Skin of body (tissue), 3 donors: ENCODE measurements at places on chromosomes 16 and 17.

GRCh38 chr17:51904379-51904778 is 254.1 kb downstream of the CA10 start:
- DNase-seq, result no peak

DNA sequence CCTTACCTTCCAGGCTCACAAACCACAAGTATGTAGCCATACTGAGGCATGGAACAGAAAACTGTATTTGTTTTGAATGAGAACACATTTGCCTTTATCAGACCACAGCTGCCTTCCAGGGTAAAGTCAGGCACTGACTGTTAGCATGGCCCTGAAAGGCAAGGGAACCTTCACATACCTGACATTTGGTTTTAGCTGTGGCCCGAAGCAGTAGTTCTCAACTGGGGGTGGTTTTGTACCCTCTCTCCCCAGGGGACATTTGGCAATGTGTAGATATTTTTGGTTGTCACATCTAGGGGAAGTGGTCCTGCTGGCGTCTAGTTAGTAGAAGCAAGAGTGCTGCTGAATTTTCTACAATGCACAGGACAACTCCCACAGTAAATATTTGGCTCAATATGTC is 9.2 kb downstream of the HERPUD1 start:
- no peak for DNase-seq

DNA sequence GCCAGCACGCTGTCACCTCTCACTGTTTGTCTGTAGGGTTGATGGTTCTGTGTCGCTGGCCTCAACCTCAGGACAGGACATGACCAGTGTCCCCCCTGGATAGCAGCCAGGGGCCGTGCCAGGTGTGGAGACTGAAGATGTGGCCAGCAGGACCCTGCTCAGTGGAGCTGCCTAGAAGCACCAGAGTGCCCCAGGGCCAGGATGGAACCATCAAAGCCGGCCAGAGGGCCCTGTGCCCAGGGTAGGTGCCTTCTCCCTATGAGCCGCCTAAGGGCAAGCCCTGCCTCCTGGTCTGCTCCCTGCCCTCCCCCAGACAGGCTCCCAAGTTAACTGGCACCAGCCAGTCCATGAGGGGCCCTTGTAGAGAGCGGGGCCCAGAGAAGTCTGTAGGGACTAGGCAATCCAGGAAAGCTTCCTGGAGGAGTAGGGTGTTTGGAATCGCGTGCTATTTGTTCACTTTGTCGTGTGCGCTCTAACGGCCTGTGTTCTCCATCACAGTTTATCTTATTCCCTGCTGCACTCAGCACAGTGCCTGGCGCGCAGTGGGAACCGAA is 546 bp upstream of the NDUFB10 start:
- no peak for DNase-seq

GRCh38 chr17:75809631-75810111 is 25.1 kb downstream of the UNK start:
- DNase-seq, result no peak

GRCh38 chr17:71757156-71757555 is 363.7 kb upstream of the SOX9 start:
- no peak for DNase-seq

DNA sequence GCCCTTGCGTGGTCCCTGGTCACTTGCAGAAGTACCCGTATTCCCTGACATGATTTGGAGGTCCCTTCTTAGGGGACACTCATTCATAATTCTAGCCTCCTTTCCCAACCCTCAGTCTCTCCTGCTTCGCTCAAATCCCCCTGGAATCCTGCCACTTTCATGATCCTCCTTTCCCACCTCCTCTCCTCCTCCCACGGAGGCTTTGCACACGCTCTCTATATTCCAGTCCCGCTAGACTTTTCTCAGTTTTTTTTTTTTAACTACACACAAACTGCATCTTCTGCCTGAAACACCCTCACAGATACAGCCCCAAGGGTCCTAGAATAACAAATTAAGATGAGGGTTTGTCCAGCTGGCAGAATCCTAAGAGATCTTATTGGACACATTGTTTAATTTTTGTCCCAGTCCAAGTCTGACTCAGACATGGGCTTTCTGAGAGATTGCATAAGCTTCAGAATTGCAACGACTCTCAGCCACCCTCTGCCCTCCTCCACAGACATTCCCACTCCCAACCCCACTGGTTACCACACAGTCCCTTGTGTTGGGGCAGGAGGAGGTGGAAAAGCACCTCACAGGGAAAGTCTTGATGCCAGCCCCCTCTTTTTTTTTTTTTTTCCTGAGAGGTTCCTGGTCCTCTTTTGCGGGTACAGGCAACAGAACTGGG is 739.5 kb upstream of the EEF2KMT start:
- no peak for DNase-seq

GRCh38 chr17:63911657-63912100 is 621 bp upstream of the CSHL1 start:
- DNase-seq, result no peak

GRCh38 chr16:67783353-67783725 is 23.0 kb downstream of the RANBP10 start:
- no peak for DNase-seq

DNA sequence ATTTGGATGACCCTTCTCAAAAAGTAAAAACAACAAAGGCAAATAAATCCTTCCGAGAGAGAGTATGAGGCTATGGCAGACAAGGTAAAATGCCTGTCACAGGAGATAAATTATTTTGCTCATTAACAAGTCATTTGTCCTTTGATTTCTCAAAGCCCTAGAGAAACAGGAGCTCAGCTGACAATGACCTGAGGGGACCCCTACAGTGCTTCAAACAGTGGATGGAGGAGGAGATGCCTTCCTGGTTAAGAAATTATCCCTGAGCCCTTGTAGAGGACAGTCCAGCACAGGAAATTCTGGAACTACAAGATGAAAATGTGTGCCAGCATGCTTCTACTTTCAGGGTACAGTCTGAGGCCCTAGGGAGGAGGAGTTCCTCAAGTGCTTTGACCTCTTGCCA is 24.0 kb upstream of the RHBDL3 start:
- DNase-seq, result no peak

GRCh38 chr16:14668556-14669223 is 25.4 kb downstream of the PLA2G10 start:
- no peak for DNase-seq

- DNase-seq, result no peak
Measured at GRCh38 chr17:78675836-78676235, 98.6 kb upstream of the DNAH17 start.

DNA sequence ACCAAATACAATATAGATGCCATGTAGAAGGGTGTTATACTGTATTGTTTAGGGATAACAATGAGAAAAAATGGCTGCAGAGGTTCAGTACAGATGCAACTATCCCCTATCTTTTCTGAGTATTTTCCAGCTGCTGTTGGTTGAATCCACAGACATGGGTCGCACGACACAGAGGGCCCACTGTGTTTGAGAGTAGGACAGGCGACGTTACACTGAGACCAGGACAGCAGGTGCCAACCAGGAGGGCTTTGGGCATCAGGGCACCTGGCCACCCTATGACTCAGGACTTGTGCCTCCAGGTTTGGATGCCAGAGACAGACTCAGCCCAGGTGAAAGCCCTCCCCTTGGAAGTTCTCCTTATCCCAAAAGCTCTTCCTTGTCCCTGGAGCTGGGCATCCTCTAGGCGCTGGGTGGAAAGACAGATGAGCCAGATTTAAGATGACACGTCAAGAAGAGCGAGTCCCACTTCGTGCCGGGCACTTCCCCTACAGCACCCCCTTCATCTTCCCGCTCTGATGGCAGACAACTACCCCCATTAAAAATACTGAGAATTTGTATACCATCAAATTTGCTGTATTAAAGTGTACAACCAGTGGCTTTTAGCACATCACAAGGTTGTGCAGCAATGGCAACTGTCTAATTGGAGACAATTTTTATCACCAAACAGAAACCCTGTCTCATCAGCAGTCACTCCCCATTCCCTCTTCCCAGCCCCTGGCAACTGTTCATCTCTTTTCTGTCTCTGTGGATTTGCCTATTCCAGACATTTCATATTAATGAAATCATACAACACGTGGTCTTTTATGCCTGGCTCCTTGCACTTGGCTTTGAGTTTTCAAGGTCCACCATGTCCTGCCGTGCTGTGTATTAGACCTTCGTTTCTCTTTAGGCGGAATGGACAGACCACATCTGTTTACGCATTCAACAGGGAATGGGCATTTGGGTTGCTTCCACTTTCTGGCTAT is 30.6 kb downstream of the TNFRSF13B start:
- DNase-seq, result peak; percentile 37

GRCh38 chr17:75808905-75809621 is 24.5 kb downstream of the UNK start:
- no peak for DNase-seq

DNA sequence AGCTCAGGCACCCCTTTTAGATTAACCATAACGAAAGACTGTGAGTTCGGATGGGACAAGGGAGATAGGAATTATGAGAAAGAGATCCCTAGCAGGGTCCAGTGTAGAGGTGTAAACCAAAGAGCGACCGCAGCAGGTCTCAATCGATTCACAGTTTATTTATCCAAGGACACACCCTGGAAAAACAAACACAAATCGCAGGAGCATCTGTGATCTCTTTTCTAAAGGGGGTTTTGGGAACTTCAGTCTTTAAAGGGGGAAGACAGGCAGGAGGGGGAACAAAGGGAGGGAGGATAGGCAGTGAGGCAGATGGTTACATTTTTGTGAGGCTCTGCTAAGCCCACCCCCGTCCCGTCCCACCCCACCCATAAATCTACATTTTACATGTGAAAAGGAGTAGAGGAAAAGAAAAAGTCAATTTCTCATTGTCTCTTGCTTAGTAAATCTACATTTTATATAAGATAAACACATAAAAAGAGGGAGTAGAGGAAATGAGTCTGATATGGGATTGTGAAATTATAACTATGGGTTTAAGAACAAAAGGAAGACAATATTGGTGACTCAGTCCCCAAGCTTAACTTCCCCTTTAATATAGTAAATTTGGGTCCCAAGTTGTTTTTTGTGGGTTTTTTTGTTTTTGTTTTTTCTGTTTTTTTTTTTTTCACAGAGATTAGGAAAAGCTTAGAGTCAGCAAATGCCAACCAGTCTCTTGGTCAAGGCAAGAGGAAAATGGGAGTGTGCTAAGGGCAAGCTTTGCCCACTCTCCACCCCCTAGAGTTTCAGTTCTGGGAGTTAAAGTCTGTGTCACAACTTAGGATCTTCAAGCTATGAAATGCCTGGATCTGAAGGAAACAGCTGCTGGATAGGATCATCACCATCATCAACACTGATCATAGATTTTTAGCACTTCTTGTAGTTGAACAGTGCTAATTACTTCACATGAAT is 160.9 kb upstream of the CDH5 start:
- no peak for DNase-seq

- no peak for DNase-seq
Measured at GRCh38 chr17:52157603-52158449, 688 bp downstream of the CA10 start.

- no peak for DNase-seq
Measured at GRCh38 chr17:58329035-58329809, 627 bp upstream of the TSPOAP1 start.

GRCh38 chr17:48601539-48602425 is 3.0 kb downstream of the HOXB6 start:
- no peak for DNase-seq

- DNase-seq, result no peak
Measured at GRCh38 chr16:68083861-68084503, 1.2 kb upstream of the NFATC3 start.

DNA sequence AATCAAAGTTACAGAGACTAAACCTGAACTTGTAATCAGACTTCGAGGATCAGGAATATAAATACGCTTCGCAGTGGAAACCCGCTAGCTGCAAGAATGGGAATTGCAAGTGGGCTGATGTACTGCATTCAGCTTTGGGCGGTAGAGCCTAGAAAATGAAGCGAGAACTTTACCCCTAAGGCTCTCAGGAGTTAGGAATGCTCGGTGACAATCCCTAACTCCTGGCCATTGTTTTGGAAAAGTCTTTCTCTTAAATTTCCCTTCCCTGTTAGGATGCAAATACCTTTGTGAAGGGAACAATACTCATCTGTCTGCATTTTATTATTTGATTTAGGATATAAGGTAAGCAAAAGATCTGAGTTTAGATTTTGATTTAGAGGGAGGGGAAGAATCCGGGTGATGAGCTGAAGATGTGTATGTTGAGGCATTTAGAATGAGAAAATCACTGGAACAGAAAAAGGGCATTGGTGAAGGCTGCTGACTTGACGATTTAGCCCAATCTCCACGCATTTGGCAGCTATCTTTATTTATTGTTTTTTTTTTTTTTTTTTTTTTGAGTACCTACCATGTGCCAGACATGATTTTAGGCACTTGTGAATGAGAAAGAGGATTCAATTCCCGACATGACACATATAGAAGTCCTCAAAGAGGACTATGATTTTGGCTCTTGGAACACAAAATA is 2.2 kb upstream of the TOX3 start:
- DNase-seq, result no peak

DNA sequence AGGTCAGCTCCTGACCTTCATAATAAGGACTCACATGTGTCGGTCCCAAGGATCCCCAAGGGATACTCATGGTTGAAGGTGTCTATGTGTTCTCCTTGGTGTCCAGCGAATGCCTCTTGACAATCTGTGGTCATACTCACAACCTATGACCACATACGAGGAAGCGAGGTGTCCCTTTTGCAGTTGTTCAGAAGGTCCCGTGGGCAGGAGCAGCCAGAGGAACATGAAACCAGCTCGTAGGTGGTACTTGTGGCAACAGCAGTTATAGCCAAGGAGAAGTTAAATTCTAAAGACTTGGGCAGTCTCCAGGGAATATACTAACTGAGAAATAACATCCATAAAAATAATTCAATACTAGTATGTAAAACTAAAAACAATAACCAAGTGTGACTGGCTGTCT is 685.3 kb downstream of the WWOX start:
- DNase-seq, result no peak

DNA sequence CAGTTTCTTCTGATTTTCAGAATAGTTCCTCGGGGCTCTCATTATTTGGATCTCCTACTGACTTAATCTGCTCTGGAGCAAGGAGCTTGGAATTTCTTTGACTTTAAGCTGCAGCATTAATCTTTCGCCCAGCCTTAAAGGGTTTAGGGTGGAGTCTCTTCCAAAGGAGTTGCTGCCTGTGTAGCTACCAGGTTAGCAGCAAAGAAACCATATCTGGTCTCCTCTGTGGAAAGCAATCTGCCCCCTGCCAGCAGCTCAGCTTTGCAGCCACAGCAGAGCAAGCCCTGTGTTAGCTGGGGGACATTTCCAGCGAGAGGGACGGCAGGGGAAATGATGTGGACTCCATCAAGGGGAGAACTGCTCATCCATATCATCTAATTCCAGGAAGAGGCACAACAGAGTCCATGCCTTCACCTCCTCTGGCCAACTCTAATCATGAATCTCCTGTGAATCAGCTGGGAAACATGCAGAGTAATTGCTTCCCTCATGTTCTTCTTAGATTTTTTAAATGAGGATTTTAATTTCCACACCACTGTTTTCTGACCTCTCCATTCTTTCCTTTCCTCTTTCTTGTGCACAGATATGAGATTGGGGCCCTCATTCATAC is 827.6 kb upstream of the CA10 start:
- no peak for DNase-seq

DNA sequence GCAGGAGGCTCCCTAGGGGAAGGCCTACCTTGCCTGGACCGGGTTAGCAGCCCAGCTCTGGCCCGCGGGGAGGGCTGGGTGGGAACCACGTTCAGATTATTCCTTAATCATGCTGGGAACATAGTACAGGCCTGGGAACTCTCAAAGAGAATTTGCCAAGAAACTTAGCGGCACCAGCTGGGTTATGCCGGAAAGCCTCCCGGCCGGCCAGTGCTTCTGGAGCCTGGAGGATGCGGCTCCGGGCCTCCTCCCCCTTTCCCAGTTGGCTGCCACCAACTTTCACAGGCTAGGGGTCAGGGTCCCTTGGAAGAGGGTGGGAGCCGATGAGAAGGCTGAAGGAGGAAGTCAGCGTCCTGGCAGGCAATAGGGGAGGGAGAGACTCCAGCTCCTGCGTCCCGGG is 10.8 kb downstream of the NGFR start:
- DNase-seq, result no peak
